ENCODE measurements at places on chromosomes 11 and 22. TPM values are rescaled to one million over a fixed set of nuclear protein-coding genes. Genes with fewer than 3 reads are reported as not detected.

- no peak overlapping the region for H3K4me3 ChIP-seq
- no peaks in the 10 kb centered on the region for H3K27me3 ChIP-seq
- no peak for DNase-seq
- H3K4me1 ChIP-seq = no peaks in the 10 kb centered on the region
- no peak overlapping the region for H3K27ac ChIP-seq
Measured at GRCh38 chr11:70863186-70863585, 389.2 kb downstream of the SHANK2 start.

- no peaks in the 10 kb centered on the region for H3K27me3 ChIP-seq
- H3K36me3 ChIP-seq = no peaks in the 10 kb centered on the region
- H3K4me3 ChIP-seq = peak overlapping the region; percentile 71
- DNase-seq = peak; percentile 43
- H3K4me1 ChIP-seq = peaks cover 23% of the 10 kb centered on the region
Measured at GRCh38 chr11:117097389-117098268, 599 bp downstream of the SIK3 start.

DNA sequence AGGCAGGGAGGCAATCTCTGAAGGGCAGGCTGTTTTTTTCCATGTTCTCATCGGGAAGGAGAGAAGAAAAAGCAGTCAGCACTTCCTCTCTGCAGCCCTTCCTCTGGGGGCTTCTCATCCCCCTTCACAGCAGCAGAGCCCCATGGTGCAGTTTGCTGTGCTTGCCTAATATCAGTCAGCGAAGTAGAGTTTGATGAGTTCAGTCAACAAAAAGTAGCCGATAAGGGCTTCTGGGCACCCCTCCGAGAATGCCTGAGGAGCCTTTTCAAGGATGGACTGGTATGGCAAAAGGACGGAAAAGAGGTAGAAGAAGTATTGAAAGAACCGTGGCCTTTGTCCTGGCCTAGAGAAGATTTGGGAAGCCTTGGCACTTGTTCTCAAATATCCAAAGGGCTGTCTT is 55.6 kb downstream of the NAV2 start:
- H3K4me1 ChIP-seq = no peaks in the 10 kb centered on the region
- no peak overlapping the region for H3K4me3 ChIP-seq
- DNase-seq = no peak
- no peaks in the 10 kb centered on the region for H3K27me3 ChIP-seq

DNA sequence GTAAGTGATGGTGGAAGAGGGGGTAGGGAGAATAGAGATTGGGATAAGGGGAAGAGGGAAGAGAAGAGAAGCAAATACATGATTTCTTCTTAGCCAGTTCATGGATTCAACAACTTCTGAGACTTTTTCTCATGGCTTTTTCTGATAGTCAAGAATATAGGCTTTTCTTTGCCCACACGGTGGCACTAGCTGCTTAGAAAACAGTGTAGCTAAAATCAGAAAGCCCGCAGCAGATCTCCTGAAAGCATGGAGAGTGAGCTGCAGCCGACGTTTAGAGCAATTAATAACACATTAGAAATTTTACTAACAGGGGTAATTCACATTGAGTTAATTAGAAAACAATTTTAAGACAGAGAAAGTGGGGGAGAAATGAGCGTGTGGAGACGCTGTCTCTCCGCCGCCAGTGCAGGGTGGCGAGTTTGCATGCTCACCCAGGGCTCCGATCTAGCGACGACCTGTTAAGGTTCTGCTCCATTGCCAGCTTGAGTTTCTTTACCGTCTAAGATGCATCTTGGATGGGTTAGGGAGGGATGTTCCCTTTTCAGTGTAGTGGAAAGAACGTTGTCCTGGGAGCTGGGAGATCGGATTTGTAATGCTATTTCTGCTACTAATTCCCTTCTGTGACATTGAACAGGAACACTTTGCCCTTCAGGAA is 3.3 kb upstream of the RAG1 start:
- H3K36me3 ChIP-seq = no peaks in the 10 kb centered on the region
- peak; percentile 85 for DNase-seq
- H3K27me3 ChIP-seq = no peaks in the 10 kb centered on the region
- H3K4me1 ChIP-seq = no peaks in the 10 kb centered on the region

DNA sequence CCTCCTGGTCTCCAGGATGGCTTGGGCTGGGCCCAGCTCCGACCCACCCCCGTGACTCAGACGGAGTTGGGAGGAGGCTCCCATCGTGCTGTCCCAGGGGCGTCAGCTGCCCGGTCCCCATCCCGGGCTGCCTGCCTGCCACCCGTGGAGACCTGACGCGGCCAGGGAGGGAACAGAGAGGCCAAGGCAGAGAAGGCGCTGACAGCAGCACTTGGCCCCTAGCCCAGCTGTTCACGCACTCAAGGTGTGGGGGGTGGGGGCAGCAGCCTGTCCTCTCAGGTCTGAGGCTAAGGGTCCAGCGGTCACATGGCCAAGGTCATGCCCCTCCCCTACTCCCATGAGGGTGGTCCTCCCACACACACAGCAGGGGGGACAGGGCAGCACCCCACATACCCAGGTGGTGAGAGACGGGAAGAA is 48.6 kb downstream of the ELFN2 start:
- DNase-seq = no peak
- peak overlapping the region; percentile 69 for H3K27ac ChIP-seq
- peak overlapping the region; percentile 17 for H3K4me3 ChIP-seq
- H3K27me3 ChIP-seq = no peaks in the 10 kb centered on the region
- peaks cover 76% of the 10 kb centered on the region for H3K4me1 ChIP-seq

OR52E4 gene
- total RNA-seq = not detected
